ENCODE measurements at places on chromosomes 1 and 21.
A peak's percentile ranks its signal among the peaks of the same experiment; 100 is the strongest.

DNA sequence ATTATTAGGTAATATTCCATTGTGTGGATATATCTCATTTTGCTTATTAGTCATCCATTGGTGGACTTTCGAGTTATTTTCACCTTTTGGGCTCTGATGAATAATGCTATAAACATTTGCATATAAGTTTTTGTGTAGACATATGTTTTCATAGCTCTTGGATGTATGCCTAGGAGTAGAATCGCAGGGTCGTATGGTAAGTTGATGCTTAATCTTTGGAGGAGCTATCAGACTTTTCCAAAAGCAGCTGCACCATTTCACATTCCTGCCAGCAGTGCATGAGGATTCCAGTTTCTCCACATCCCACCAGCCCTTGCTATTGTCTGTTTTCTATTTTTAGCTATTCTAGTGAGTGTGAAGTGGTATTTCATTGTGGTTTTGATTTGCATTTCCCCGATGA lies 120.3 kb upstream of the TMEM51 start:
- DNase-seq = peak; percentile 66

DNA sequence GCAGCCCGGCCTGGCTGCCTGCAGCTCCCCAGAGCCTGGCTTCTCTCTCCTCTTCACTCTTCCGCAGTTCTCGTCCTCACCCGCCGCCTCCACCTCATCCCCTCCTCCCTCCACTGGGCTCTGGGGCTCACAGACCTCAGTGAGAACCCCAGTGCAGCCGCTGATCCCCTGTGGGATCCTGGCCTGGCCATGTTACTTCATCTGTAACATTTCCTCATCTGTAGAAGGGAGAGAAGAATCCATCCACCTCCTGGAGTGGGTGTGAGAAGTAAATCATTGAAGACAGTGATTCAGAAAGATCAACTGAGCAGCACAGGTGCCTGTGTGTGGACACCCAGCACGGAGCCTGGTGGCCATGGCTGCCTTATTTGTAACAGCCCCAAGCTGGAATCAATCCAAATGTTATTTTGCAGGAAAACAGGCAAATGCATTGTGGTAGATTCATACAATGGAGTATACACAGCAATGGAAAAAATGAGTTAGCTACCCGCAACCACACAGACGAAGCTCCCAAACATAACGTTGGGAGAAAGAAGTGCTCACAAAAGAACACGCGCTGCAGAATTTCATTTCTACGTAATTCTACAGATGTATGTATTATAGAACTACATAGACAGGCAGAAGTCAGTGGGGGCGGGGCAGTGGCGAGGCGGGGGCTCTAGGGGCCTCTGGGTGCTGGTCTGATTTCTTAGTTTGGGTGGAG lies 8.7 kb downstream of the LAPTM5 start:
- no peak for DNase-seq

GRCh38 chr1:119266858-119267257 lies 101.7 kb upstream of the HAO2 start:
- no peak for DNase-seq

DNA sequence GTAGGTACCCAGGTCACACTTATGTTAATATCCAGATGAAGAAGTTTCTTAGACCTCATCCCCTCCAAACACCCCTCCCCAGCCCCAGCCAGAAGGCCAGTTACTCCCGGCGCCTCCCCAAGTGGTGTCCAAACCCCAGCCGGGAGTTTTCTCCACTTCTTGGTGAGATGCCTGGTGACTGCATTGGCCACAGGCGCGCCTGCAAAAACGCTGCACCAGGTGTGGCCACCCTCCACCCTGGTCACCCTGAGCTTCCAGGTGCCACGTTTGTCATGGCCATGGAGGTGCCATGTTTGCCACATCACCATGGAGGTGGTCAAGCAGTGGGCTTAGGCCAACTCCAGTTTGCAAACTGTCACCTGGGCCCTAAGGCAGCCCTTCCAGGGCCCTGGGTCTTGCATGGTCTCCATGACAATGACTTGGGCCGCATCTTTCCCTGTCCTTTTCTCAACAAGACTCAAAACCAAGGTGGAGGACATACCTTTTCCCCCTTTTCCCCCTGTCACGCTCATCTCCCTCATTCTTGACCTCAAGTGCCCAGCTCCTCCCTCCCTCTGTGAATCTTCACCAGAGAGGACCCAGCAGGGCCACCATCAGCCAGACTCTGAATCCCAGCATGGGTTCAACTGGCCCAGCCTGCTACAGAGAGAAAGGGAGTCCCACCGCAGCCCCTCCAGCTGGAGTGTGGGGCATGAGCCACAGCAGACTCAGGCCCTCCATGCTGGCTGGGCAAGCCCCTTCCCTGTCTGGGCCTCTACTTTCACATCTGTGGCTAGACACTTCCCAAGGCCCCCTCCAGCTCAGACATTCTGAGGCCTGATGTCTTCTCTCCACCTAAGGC lies 125.9 kb upstream of the ZBTB40 start:
- no peak for DNase-seq

DNA sequence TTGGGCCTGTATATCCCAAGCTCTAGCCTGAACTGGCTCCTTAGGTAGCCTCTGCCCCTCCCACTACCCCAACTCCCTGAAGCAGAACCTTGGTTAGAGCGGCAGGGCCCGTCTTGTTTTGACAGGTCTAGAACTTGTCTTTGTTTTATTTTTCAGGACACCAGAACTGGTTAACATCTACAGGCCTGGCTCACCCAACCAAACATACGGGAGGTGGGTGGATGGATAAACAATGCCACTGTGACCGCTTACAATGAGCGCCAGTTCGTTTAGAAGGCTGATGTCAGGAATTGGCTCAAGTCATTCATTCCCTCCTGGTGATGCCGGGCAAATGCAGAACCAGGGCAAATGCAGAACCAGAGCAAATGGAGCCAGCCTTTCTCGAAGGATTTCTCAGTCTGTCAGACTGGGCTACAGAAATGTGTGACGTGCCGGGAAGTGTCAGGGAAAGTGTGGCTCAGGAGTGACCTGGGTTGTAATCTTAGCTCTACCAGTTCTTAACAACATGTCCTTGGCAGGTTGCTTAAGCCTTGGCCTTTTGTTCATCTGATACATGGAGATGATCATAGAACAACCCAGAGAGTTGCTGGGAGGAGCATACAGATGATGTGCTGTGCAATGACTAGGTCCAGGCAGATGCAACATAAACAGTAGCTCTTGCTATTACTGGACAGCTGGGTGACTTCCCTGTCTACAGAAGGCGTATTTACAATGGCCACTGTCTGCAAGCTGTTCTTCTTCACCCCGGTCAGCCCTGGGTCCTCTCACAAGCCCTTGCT lies 30.5 kb upstream of the BTG2 start:
- DNase-seq = no peak

DNA sequence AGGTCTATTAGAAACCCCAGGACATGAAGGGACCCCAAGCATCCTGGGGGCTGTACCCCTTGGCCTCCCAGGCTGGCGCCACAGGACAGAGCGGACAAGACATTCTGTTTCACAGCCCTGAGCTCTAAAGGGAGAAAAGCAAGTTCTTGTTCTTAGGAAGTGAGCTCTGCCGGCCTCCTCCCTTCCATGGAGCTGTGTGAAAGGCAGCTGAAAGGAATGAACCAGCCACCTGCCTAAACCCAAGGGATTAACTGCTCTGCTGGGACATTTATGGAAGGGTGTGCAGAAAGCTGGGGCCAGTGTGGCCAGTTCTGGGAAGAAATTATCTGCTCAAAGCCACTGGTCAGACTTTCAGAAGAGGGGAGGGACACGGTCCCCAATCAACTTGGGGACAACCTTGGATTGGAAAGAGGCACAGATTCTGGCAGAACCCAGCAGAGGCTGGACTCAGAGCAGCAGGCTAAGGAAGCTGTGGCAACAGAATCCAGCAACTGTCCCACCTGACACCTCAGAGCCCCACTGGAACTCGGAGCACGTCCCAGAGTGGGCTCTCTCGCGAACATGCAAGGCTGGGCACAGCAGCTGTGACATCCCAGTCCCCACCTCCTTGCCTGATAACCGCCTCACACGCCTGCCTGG lies 2.1 kb downstream of the KLHL21 start:
- no peak for DNase-seq

GRCh38 chr1:78419309-78419708 lies 71.5 kb upstream of the PTGFR start:
- DNase-seq = no peak

DNA sequence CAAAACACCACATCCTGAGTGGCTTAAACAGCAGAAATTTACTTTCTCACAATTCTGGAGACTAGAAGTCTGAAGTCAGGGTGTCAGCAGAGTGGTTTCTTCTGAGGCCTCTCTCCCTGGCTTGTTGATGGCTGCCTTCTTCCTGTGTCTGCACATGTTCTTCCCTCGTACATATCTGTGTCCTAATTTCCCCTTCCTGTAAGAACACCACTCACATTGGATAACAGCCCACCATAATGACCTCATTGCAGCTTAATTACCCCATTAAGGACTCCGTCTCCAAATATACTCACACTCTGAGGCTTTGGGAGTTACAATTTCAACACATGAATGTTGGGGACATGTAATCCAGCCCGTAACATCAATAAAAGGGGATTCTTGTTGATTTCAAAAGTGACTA lies 23.4 kb downstream of the C8A start:
- DNase-seq = no peak

DNA sequence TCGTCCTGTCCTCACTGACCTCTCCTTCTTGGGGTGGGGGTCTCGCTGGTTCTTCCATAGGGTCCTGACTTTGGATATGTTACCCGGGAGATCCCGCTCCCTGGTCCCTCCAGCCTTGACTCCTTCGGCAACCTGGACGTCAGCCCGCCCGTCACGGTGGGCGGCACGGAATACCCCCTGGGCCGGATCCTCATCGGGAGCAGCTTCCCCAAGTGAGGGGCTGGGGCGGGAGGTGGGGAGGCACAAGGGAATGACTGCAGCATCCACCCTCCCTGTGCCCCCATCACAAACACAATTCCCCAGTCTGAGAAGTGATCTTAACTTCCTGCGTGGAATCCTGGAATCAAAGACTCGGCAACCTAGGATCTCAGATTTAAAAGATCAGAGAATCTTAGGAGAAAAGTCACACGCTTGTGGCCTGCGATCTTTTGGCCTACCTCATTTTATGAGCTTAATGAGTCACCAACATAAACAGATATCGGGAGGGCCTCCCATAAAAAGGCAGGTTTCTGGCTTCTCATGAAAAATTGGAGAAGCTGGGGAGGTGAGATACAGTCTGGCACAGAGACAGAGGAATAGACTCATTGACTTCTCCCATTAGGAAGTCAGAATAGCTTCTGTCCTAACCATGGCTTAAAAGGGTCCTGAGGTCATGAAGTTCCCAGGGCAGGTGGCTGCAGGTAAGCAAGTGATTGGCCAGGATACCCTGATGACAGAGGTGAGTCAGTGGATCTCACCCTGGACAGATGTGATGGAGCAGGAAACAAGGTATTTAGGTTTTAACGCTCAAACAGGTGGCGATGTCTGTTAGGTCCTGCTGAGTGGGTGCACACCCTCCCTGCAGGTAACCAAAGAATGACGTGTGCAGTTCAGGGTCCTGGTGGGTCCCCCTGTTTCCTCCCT lies 15.9 kb upstream of the PADI3 start:
- peak; percentile 75 for DNase-seq

DNA sequence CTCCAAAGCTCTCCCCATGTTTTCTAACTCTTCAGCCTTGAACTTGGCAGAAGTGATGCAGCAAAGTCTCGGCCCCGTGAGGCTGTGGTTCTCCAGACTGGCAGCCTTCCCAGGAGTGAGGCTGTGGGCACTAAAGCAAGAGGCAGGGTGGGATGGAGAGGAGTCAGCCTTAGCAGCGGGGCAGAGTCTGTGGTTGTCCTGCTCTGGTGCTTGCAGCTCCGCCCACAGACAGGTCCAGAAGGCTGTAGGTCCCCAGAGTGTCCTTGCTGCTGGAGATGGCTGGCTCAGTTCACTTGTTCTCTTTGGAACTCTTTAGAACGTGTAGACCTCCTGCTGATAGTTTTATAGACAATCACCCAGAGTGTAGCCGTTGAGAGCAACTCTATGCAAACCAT lies 142.6 kb downstream of the AJAP1 start:
- no peak for DNase-seq

- no peak for DNase-seq
Observed at GRCh38 chr21:42553435-42553834, 39.8 kb downstream of the SLC37A1 start.

GRCh38 chr1:156146020-156146768 lies 7.2 kb upstream of the SEMA4A start:
- peak; percentile 92 for DNase-seq

- DNase-seq = peak; percentile 66
Observed at GRCh38 chr1:235074523-235075047, 54.1 kb downstream of the TOMM20 start.

- no peak for DNase-seq
Observed at GRCh38 chr1:1593834-1594601, 5.9 kb downstream of the FNDC10 start.

DNA sequence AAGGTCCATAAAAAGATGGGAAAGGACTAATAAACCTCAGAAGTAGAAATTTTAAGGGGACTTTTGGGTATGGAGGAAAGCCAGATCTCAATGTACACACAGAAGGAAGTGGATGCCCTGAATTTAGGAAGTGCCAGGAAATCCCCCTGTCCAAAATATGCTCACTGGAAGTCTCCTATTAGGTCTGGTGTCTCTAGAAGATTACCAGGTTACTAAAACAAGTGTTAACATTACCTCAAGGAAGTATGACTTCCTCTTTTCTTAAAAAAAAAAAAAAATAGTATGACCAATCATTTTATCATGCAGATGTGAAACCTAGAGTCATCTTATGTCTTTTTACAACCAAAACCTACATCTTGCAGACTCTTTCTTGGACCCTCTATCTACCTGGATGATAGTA lies 30.7 kb downstream of the CD58 start:
- no peak for DNase-seq

DNA sequence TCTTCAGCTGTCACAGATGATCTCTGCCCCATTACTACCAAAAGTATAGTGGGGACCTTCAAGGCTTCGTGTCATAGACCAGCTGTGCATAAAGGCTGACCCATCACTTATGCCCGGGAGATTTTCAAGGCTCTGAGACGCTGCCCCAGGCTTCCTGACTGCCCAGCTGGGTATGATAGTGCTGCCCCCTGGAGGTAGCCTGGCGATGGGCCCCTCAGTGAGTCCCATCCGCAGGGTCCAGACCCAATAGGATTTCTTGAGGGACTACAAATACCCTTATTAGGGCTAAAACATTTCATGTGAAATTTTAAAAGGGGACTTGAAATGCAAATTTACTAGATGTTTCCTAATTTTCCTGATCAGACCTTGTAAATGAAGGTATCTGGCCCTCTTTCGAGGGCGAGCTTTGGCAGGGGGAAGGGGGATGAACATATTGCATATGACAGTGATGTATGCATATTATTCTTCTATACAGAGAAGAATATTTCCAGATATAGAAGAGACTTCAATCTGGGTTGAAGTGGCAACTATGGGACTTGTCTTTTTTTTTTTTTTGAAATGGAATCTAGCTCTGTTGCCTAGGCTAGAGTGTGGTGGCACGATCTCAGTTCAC lies 11.7 kb upstream of the FCMR start:
- no peak for DNase-seq

GRCh38 chr1:186872291-186872690 lies 43.5 kb downstream of the PLA2G4A start:
- DNase-seq = no peak

DNA sequence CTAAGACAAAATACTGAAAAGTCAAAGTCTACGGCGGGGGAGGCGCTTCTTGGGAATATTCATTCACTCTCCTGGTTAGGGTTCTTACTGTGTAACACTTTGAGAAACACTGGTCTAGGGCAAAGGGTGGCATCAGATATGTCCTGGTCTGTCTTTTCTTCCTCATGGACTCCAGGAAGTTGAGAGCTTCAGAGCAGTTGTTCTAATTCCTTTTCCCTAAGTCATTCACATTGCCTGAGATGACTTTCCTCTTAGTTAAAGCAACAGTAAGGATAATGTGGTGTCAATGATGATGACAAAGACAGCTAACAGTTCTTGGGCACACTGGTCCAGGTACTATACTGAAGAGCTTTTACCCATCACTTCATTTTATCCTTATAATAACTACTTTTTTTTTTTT lies 27.0 kb downstream of the FGGY start:
- DNase-seq = no peak

Measured in brain microvascular endothelial cell (primary cell).